Brain pericyte (primary cell): ENCODE measurements at places on chromosomes 7 and 10.

DNA sequence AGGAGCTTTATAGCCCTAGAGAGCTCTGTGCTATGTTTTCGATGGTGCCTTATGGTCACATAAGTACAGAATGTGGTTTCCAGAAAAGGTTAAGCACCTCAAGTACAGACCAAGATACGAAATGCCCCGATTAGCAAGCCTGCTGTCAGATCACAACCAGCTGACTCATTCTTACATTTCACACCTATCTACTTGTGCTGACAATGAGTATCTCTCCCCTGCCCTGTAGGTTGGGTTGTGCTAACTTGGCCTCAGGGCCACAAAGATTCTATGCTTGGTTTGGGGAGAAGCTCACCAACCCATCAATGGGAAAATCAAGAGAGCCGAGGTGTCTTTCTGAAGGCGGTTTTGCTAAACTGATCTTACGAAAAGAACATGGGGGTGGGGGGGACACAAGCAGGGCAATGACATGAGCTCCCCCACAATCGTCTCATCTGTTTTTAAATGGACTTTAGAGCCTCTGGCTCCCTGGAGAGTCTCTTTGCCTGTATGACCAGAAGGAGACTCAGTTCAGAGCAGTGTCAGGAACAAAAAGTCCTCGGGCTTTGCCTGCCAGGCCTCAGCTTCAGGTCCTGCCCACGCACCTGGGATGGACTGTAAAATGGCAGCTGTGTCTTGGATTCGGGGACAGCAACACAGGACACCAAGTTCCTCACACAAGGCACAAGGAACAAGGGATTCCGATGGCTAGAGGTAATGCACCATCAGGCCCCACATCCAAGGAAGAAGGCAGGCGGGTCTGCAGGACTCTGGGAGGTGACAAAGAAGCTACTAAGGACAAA lies 55.1 kb downstream of the FAM53B start:
- DNase-seq, result no peak

DNA sequence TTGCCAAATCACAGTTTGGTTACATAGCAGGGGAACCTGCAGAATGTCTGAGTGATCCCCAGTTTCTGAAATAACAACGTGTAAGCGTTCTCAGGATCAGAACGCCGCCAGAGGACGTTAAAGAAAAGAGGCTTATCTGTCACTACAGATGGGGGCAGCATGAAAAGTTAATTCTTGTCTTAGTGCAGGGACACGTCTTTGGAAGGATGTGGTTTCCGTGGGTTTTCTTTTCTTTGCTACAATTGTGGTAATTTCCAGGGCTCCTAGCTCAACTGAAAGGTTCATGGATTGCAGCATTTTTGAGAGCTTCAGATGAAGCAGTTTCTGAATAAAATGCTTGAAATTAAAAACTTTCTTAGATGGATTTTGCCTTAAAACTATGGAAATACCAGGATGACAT lies 106.6 kb downstream of the PRKCQ start:
- no peak for DNase-seq

DNA sequence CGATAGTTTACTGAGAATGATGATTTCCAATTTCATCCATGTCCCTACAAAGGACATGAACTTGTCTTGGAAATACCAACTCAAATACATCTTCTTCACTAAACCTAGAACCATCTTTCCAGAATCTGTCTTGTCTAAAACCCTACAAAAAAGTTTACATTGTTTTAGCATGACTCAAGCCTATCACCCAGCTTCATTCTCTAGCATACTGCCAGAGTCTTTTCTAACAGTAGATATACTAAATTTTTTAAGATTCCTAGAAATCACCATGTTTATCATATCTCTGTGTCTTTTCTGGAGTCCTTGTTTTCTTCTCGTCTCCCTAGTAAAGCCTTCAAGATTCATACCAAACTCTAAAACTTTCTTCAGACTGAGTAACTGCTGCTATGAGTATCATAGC lies 129.7 kb downstream of the SEMA3E start:
- no peak for DNase-seq

- no peak for DNase-seq
Observed at GRCh38 chr7:36865019-36865418, 140.7 kb upstream of the AOAH start.

GRCh38 chr10:86107131-86107530 lies 259.5 kb downstream of the GRID1 start:
- no peak for DNase-seq

- no peak for DNase-seq
Observed at GRCh38 chr7:129824291-129825208, 128.2 kb downstream of the UBE2H start.

DNA sequence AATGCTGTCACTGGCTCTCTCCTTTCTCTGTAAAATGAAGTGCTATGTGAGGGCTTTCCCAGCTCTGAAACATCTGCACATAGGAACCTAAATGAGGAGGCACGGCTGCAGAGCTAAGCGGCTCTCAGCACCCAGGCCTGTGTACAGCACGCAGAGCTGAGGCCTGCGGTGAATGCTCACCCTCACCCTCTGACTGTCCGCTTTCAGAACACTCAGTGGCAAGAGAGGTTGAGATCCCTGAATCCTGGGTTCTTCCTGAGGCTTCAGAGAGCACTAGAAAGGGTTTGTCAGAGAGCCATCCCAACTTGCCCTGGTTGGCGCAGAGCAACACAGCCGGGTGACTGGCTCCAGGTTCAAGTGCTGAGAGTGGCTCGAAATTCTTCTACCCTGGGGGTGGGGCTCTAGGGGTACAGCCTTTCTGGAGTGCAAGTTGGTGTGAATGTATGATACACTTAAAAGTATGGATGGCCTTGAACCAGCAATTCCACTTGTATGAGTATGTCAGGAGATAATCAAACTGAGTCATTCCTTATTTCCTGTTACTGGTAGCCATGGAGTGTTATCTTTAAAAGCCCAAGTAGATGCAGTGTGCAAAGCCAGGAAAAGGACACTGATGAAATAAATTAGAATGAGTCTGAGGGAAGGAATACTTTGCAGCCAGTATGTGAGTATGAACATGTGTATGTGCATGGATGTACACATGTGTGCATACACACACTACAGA lies 1.7 kb upstream of the CCDC201 start:
- DNase-seq, result no peak

- no peak for DNase-seq
Observed at GRCh38 chr10:79056361-79056735, 12.4 kb upstream of the ZMIZ1 start.

- DNase-seq, result no peak
Observed at GRCh38 chr7:128974241-128974934, 36.7 kb downstream of the IRF5 start.

DNA sequence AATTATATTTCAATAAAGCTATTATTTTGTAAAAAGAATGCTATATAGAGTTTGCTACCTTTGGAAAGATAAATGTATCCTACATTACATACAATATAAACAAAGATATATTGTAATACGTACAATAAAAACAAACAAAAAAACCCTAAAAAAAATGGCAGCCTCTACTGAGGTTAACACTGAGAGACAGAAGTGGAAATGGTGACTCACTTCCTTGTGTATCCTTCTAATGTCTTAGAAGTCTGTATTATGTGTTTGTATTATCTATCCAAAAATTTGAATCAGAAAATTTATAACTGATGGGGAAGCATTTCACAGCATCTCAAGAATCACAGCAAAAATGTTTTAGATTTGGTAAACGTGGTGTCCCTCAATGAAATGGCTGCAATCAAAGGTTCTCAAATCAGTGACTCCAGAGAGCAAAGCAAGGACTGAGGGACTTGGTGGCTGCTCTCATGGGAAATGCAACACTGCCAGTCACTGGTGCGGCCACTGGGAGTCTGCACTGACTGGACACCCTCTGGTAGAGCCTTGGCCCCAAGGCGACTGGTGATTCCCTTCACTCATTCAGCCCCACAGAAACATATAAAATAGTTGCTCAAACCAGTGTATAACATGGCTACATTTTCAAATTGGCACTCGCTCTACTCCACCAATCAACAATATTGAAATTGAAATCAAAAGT lies 53.8 kb downstream of the PANK1 start:
- no peak for DNase-seq

- no peak for DNase-seq
Observed at GRCh38 chr10:95289003-95289920, 1.5 kb downstream of the PDLIM1 start.

DNA sequence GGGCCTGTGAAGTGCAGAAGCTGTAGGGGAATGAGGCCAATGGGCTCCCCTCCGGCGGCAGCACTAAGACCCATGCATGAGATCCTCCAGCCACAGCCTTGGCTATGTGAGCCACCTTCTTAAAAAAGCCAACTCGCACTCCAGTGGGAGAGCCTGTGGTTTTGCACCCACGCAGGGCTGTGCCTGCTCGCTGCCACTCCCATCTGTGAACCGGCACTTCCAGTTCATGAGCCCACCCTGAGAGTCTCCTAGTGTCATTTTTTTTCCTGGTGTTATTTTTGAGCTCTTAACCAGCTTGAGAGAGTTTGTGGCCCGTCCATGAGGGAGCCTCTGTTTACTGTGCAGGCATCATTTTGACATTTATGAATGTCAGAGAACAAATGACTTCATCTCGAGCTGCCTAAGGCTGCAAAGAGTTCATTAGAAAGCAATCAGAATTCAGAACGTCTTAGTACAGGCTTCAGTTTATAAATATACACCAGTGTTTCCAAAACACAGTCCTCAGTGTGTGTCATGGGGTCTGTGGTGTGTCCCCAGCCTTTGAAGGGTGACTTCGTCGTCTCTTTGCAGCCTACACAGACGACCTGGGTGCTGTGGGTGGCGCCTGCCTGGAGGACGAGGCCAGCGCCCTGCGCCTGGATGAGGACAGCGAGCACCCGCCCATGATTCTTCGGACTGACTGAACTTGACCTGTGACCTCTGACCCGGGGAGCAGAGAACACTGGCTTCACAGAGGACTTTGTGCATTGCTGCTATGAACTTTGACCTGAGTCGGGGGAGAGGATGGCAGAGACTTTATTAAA lies 40.4 kb downstream of the WIPI2 start:
- no peak for DNase-seq

- DNase-seq, result no peak
Observed at GRCh38 chr7:102081244-102081627, 205.4 kb upstream of the SH2B2 start.

DNA sequence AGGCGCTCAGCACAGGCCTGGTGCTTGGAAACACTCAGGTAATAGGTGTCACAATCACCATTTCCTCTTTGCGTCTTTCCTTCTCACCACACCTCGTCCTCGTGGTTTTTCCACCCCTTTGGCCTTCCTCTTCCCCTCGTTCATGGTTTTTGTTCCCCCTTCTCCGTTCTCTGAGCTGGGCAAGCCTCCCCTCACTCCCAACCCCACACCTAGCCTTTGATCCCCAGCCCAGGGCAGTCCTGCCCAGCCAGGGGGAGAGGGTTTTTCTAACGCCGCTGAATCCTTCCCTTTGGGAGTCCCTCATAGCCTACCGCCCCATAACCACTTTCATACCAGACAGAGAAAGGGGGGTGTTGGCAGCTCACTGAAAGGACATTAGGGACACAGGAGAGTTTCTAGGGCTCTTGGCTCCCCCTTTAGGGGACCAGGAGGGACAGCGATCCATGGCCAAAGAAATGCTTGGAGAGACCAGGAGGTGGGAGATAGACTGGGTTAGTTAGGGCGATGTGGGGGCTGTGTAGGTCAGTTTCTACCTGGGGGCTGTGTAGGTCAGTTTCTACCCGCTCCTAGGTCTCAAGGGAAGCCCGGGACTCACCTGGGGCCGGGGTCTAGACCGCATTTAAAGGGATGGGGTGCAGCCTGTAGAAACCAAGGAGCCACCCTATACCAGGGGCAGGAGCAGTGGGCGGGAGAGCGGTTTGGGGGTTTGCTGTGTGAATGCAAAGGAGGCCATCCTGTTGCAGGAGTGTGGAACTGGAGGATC lies 1.4 kb downstream of the EPHB4 start:
- no peak for DNase-seq

DNA sequence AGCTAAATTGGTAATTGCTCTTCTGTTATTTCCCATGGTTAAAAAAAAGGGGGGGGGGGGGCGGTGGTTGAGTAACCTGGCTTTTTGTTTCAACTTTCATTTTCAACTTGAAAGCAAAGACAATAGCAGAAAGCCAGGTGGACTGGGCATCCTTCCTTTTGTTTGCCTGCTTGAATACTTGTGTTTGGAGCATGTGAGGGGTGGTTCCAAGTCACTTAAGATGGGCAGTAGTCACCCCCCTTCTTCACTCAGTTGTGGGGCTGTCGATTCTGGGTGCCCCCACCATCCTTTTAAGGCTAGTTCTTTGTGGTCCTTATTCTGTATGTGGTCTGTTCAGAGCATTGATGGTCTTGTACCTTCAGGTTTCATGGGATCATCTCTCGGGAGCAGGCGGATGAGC lies 165.6 kb upstream of the PRR15 start:
- no peak for DNase-seq

DNA sequence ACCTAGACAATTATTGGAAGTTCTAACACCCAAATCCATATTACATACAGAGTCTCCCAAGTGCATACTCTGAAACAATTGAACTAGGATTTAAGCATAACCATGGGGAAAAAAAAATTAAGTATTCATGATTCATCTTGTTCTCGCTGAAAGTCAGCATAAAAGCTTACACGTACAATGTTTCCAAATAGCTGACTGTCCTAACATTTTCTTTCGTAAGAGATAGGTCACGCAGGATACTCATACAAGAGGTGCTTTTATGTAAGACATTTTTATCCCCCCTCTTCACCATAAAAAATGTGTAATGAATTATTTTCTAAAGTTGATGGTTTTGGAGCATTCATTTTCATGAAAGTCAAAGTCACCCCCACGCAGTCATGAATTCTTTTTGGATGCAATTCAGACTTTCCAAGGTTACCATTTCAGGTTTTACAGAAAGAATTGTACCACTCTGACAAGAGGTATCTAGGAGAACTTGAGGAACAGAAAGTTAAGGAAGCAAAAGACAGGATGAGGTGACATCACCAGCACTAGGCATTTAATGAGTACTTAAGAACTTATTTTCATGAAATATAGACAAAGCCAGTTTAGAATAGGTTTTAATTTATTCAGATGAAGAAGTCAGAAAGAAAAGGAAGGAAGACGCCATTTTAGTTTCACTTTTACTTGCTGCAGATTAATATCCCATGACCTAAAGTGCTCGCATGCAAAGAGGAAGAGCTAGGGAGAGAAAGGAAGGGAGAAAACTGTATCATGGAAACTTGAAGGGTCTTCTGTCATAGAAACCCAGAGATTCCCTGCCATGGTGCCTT lies 55.8 kb downstream of the TMEM26 start:
- peak; percentile 15 for DNase-seq

DNA sequence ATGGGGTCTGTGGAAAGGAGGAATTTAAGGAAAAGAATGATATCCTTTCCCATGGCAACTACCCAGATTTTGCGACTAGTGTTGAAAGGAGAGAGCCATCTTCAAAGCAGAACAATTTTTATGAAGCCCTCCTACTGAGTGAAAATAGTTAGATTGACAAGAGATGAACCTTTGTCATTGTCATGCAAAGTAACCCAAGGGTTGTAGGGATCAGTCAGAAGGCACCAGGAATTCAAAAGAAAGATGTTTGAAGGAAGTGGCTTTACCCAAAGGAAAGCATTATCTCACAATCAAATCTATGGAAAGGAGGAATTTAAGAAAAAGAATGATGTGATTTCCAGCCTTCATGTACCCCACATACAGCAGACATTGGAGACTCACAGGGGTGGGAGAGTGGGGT lies 544.4 kb downstream of the IPMK start:
- DNase-seq, result no peak

GRCh38 chr7:110612680-110613079 lies 478.2 kb upstream of the LRRN3 start:
- no peak for DNase-seq
